ENCODE measurements at places on chromosomes 1 and 21.
A peak's percentile ranks its signal among the peaks of the same experiment; 100 is the strongest.

GRCh38 chr1:180267761-180268555 lies 37.9 kb downstream of the LHX4 start:
- DNase-seq, result no peak

DNA sequence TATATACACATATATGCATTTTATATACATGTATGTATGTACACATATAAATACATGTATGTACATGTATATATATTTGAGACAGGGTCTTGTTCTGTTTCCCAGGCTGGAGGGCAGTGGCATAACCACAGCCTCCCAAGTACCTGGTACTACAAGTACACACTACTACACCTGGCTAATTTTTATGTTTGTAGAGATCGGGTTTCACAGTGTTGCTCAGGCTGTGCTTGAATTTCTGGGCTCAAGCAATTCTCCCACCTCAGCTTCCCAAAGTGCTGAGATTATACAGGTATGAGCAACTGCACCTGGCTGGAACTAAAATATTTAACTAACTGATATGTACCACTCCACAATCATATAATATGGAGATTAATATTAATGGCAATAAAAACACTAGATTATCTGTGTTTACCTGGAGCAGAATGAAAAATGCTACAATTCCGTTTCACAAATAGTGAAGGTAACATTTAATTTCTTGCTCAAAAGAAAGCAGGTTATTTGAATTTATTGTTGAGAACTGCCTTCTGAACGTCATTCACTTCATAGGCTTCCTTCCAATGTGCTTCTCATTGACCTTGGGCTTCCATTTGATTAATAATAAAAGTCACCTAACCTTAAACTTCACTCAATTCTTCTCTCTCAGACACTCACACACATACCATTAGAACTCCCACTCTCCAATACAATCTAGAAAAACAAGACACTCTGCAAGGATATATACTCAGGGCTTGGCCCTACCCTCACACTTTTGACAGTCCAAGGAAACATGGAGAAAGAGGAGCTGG lies 57.0 kb downstream of the PTGER3 start:
- DNase-seq, result peak; percentile 89

GRCh38 chr1:49125746-49126145 lies 349.1 kb upstream of the BEND5 start:
- DNase-seq, result no peak

DNA sequence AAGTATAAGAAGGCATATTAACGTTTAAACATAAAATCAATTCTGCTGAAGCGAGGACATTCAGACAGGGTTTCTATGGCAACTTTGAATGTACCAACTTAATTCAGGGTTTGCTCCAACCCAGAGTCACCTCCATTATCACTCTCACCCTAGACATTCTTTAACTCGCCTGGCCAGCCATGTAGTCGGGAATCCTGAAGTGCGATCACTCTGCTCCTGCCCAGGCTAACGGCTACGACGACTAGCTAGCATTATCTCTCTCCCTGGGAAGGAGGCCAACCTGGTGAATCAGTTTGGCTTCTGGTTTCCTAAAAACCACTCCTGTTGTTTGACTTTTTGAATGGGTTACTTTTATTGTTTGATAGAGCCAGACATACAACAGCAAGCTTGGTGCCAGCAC lies 38.9 kb upstream of the ZBTB18 start:
- peak; percentile 41 for DNase-seq
